Cortex of kidney (tissue), 1 donor: ENCODE measurements at places on chromosomes 3 and 15.

GRCh38 chr15:74200871-74201419 is 1.6 kb downstream of the STRA6 start:
- DNase-seq, result no peak

DNA sequence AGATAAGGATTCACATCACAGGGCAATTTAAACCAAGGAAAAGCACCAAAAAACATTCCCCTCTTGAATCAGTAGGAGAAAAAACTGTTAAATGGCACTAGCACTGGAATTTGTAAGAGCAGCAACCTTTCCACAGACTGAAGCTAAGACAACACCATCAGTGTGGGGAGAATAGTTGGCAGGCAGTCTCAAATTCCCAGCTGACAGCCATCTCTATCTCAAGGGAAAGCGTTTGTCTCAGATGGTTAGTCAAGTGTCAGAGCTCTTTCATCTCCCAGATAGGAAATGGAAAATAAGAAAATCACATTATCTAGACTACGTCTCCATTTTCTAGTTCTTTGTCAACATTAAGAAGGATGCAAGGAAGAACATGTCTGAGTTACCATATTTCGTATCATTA is 228.7 kb downstream of the WDR72 start:
- DNase-seq, result no peak

- DNase-seq, result no peak
These were observed at the start of gene TXNRD3 for GRCh38 chr3:126654571-126655383. TXNRD3 (minus strand) TSS chr3:126655124.

DNA sequence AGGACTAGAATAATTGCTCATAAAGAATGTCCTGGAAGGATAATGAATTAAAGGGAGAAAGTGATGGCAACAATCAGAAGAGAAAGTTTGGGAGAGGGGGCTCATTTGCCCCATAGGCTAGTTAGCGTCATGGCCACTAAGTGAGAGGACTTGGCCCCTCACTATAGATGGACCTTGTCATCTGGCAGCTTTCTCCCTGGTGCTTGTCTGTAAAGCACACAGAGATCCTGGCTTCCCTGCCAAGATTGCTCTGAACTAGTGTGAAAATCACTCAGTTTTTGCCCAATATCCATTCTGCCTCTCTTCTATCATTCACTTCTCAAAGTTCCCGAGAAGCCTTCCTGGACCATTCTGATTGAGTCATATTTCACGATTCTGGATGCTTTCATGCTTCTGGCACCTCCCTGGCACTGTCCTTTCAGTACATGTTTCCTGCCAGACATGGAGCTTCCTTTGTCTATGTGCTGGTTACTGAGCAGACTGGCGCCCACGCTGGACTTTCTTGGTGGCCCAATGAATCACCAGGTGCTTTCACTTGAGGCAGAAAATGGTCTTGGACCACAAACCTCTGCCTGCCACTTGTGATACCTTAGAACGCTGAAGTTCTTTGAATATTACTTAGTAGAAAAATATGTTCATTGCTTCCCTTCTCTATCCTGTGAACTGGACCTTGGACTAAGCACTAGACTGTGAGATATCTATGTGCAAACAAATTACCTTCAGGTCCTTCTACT is 709.6 kb upstream of the CFAP20DC start:
- DNase-seq, result no peak

- no peak for DNase-seq
These were observed 306.0 kb downstream of the WDR72 start for GRCh38 chr15:53453253-53454105.

GRCh38 chr3:102078854-102079808 is 229.8 kb downstream of the NFKBIZ start:
- no peak for DNase-seq

DNA sequence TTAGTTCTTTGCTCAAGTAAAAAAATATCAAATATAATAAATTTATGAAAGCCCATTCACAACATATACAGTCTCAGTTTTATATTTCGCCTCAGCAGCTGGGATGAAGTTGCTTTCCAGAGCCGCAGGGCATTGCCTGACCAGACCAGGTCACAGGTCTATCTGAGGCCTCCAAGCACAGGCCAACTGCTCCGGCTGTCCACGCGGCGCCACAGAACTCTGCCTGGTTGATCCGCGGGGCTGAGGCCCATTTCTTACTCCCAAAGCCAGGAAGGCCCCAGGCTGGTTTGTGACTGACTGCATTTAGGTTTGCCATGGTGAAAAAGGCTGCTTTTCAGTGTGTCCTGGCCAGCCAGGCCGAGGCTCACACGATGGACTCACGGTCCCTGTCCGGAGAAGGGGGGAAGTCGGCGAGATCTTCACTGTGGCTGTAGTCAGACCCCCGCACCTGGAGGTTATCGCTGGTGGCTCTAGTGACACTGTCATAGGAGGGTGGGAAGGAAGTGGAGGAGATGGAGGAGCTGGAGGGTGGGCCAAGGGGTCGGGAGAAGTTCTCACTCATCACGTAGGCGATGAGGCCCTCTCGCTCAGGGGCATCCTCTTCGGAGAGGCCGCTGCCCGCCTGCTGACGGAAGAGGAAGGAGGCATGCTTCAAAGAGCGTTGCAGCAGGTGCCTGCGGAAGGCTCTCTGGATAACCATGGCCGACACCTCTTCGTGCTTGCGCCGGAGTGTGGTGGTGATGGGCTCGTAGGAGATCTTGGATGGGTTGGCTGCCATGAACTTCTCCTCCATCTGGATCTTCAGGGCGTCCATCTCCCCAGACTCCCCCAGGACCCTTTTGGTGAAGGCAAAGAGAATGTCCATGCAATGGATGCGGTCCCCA is 54.1 kb downstream of the EXOG start:
- no peak for DNase-seq

DNA sequence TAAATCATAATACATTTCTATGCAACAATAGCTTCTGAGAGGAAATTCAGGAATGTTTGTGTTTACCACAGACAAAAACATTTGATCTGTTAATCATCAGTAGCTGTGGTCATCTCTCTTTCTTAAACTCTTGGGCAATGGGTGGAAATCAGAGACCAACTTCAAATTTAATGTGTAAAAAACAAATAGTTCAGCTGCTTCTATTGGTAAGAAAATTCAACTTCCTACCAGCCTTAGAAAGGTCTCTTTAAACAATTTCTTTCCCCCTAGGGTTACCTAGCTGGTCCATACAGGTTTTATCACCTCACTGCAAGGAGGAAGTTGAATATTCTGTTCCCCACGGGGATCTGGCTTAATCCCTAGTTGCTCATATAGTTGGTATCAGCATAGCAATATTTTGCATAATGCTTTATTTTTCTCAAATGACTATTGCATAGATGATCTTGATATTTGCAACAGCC is 20.3 kb upstream of the PPP4R2 start:
- no peak for DNase-seq

DNA sequence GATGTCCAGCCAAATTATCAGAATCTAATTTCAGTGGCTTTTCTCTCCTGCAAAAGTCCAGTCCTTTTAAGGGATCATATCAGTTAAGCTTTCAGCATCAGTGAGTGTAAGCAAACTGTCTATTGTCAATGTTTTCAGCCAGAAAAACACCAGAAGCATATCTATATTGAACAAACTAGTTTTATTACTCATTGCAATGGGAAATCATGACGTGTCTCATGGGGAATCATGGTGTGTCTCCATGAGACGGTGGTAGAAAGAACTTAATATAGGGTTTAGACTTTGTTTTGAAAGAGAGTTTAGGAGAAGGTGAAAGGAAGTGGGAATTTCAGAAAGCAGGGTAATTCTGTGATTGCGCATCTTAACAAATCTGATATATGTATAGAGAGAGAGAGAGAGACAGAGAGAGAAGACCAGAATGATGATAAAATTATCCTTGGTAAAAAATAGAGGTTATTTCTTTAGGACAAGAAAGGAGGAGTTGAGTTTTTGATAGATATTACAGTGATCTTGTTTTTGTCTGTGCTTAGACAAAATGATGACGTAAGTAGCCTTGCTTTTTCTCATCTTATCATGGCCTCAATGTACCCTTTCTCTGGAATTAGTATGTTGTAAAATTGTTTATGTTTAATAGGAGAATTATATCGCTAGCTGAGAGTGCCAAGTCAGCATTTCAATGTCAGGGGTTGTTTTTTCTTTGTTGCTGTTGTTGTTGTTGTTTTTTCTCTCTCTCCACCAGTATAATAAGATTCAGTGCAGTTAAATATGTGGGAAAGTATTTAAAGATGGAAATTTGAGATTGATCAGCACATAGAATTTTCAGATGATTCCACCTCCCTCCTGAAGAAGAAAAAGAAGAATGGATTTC is 129.9 kb upstream of the OSTN start:
- DNase-seq, result no peak

GRCh38 chr3:159627634-159628033 is 361.0 kb upstream of the IL12A start:
- no peak for DNase-seq

DNA sequence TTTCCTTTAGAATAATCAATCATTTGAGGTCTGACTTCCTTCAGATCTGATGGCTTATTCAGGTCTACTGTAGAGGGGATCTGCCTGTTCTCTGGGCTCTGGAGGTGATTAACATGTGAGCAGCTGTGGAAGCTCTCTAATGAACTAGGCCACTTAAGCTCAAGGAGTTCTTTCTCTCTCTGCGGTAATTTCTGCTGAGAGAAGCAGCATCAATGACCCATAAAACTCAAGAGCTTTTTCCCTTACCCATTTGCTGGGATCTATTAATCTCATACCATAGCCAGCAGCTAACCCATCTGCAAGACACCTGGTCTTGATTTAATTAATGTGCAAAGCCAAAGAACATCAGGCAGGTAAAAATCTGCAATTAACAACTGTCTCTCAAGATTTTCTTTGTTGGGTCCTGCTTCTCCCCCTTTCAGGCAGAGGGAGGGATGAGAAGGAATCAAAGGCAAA is 73.2 kb upstream of the DLG1 start:
- DNase-seq, result no peak

DNA sequence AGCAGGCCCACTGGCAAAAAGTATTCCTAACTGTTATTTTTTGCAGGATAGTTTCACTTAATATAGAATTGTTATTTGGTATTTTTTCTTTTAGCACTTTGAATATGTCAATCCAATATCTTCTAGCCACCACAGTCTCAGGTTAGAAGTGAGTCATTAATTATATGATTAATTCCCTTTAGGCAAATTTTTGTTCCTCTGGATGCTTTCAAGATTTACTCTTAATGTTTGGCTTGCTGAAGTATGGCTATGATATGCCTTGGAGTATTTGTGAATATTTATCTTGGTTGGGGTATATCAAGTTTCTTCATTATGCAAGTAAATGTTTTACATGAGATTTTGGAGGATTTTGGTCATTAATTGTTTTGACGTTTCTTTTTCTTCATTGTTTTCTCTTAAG is 152.1 kb upstream of the ALCAM start:
- no peak for DNase-seq

GRCh38 chr3:170095771-170096170 is 58.0 kb downstream of the GPR160 start:
- no peak for DNase-seq

- DNase-seq, result no peak
These were observed 31.2 kb upstream of the CMTM7 start for GRCh38 chr3:32360493-32360827.

DNA sequence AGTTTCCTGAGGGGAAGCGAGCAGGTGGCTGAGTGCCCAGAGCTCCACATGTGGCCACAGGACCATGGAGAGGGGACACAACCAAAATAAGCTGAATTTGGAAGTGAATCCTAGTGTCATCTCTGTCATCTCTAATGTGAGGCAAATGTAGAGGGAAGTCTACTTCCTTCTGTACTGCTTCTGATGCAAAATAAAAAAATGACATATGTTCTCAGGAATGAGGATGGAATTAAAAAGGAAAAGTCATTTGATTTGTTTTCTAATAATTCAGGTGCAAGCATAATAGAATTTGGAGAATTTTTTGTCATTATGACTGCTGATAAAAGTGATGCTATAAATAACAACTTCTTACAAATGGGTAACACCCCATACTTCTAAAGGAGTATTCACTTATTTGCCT is 59.5 kb upstream of the POU1F1 start:
- DNase-seq, result no peak

DNA sequence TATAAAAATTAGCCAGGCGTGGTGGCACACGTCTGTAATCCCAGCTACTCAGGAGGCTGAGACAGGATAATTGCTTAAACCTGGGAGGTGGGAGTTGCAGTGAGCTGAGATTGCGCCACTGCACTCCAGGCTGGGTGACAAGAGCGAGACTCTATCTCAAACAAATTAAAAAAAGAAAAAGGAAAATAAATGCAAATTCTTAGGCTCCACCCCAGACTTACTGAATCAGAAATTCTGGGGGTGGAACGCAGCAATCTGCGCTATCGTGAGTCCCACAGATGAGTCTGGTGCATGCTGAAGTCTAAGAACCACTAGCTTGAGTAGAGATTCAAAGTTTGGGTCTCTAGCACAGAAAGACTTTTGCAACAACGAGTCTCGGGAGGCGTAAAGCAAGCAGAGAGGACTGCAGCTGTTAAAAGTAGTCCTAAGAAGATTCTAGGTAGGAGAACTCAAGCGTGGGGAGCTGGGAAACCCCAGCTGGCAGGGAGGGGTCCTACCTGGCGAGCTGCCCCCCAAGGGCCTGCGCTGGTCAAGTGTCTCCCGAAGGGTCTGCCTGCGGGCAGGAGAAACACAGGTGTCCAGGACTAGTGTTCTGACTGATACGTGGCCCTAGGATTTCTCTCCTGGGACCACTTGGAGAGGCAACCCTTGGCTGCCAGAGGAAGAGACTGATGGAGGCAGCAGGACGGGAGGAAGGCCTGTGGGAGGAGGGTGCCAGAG is 21.9 kb downstream of the CEP19 start:
- no peak for DNase-seq

GRCh38 chr3:182789371-182789770 is 3.9 kb upstream of the ATP11B start:
- DNase-seq, result no peak

DNA sequence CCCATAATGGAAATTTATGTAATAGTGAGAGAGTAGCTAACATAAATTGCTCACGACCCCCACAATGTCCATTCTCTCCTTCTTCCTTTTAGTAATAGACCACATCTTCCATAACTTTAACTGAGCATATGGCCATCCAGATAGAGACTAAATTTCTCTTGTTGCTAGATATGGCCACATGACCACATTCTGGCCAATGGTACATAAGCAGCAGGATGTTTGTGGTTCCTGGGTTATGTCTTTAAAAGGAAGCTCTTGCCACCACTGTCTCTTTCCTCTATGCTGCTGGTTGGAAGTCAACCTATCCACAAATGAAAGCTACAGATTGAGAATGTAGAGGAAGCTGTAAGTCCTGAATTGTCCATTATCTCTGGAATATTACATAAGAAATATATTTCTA is 59.7 kb upstream of the NPHP3 start:
- no peak for DNase-seq

GRCh38 chr3:52388348-52388821 is 56.5 kb downstream of the SEMA3G start:
- no peak for DNase-seq
